ENCODE measurements at places on chromosomes 11 and 22.
A peak's percentile ranks its signal among the peaks of the same experiment; 100 is the strongest.

GRCh38 chr11:13705710-13706109 is 37.2 kb downstream of the FAR1 start:
- DNase-seq = no peak

- no peak for DNase-seq
Observed at GRCh38 chr11:131770801-131771200, 400.4 kb downstream of the NTM start.

DNA sequence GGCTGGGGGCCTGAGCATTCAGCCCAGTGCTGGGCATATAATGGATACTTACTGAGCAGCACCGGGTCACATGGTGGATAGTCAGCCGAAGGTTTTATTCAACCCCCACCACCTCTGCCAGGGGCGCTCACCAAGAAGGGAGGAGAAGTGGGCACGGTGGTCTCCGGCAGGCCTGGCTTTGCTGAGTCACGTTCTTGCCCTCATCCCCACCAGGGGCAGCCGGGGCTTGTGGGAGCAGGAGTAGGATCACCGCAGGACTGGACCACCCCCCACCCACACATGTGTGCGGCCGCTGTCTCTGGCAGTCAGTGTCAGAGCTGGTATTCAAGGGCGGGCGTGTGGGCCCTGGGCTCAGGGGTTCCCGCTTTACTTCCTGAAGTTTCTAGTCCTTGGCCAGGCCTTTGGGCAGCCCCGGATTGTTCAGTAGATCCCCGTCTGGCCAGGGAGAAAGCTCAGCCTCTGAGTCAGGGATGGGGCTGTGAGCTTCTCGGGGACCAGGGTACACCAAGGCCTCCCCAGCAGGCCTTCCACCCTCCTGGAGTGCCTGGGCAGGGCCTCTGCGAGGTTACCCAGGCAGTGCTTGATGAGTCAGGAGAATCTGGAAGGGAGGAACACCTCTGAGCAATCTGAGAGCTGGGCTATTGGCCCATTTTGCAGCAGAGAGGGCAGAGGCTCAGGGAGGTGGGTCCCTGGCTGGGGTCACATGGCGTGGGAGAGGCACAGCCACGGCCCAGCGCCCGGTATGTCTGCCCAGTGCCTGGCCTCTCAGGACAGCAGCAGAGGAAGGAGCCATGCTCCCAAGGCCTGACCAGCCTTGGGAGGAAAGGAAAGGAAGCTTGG is 60.6 kb downstream of the RTL6 start:
- DNase-seq = peak; percentile 58

GRCh38 chr22:36701965-36702621 is 1.5 kb downstream of the CACNG2 start:
- DNase-seq = no peak

GRCh38 chr11:30533445-30533947 is 52.7 kb downstream of the MPPED2 start:
- no peak for DNase-seq

DNA sequence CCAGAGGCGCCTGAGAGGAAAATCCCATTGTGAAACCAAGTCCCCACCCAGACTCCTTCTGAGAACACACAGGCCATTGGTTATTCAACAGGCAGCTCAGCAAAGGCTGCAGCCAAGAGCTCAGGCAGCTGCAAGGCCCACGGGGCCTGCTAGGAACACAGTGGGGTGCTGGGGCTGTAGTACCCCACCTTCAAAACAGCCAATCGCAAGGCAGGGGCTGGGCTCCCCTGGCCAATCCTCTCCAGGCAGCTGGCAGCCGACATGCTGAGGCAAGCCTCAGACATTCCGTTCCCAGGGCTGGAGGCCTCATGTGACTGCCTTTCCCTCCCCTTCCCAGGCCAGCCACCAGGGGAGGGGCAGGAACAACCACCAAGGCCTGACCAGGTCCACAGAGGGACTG is 6.6 kb downstream of the PRODH start:
- no peak for DNase-seq

DNA sequence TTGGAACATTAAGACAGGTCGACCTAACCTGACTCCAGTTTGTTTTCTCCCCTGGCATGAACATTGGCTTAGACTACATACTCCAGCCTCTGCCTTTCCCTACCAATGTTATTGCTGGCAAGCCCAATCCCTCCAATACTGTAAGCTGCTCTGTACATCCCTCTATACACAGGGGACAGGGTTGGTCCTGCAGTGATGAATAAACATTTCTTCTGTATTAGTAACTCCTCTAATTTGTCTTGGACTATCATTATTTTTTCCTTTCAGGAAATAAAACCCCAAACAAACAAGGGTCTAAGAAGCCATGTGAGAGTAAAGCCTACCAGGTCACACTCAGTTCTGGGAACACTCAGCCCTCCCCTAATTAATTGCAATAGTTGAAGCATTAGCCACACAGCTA is 35.1 kb upstream of the FJX1 start:
- DNase-seq = no peak

DNA sequence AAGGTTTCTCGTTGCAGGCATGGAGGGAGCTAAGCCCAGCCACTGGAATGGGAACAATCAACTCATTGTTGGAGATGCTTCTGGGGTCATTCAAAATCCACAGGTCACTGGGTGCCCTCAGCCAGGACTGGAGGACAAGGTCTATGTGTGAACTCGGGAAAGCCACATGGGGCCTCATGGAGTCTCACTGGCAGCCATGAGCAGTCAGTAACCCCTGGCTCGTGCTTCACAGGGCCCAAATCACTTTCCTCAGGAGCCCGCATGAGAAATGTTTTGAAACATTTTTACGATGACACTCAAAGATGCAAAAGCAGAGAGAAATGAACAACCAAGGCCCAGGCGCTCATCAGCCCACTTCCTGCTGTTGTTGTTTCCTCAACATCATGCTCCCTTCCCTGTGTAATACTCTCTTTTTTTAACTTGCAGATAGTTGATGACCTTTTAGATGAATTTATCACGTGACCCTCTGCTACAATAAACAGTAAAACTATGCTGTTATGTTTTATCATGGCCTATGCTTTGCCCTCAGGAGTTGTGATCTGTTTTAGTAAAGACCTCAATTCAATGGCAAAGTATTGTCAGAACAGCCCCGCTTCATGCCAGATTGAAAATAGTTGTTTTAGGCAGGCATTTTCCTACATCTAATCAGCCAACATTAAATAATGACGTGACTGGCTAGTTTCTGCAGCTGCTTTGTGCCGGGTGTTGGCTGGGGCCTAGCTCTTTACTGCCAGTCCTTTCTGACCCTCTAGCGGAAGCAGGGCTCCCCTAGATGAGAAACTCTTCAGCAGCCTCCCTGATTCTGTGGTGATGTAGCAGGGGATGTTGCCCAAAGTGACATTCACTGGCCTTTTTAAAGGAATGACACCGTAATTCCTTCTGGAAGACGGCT is 39.7 kb downstream of the ADAMTS15 start:
- no peak for DNase-seq

DNA sequence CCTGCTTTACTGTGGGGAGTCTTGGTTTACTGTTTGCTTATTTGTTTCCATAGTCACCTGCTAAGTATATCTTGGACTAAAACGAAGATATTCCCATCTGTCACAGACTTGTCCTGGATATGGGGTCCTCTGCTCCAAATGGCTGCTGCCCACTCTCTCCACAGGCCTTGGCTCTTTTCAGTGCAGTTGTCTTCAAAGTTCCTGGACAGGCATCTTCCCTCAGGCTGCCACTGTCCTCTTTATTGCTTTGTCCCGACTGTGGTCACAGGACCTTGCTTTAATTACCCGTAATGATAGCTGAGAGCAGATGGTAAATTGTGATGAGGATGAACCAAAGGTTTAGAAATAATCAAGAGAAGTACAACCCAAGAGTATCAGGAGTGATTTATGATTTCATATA is 713.9 kb upstream of the CCDC179 start:
- DNase-seq = no peak

- no peak for DNase-seq
Observed at GRCh38 chr11:108944471-108945178, 279.8 kb downstream of the DDX10 start.

DNA sequence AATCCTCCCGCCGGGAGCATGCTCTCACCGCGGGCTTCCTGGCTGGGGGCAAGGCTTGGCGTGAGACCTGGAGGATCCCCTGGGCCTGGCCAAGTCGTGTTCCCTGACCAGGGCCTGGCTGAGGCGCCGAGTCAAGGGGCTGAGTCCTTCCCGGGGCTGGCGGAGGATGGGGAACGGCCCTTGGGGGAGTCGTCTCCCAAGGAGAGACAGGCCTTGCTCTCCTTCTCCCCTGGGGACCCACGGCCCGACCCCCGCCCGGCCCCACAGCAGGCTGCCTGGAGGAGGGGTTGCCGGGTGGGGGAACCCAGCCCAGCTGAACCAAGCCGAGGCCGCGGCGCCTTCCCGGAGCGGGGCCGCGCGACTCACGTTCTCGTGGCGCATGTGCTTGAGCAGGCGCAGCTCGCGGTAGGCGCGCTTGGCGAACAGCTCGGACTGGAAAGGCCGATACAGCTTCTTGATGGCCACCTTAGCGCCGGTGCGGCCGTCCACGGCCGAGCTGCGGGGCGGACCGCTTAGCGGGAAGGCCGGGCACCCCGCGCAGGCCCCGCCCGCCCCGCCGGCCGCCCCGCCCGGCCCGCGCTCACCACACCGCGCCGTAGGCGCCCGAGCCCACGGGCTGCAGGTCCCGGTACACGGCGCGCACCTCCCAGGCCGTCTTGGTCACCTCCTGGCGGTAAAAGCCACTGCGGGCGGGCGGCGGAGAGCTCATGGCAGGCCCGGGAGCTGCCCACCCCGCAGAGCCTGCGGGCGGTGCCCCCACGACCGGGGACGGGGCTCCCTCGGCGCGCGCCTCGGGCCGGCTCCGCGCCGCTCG is 475 bp downstream of the MAPK12 start:
- no peak for DNase-seq

- DNase-seq = peak; percentile 86
Observed at GRCh38 chr11:64661146-64661545, 61.9 kb downstream of the NRXN2 start.

GRCh38 chr11:37107831-37108230 is 509.8 kb upstream of the RAG2 start:
- DNase-seq = no peak

DNA sequence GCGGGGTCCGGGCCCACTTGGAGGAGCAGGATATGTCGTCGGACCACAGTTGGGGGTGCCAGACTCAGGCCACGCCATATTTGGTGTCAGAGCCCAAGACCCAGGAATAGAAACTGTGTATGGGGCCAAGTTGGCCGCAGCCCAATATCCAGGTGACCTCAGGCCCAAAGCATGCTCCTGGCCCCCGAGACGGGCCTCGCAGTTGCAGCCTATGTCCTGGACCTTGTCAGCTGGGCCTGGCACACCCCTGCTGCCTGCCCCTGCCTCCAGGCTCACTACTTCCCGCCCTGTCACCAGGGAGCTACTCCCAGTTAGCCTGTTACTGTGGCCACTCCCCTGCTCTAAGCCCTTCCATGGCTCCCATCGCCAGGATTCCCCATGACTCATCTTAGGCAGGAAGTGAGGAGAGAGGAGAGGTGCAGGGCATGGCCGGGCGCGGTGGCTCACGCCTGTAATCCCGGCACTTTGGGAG is 23.1 kb downstream of the A4GALT start:
- peak; percentile 97 for DNase-seq

GRCh38 chr11:45885921-45886721 is 670 bp downstream of the MAPK8IP1 start:
- DNase-seq = no peak

DNA sequence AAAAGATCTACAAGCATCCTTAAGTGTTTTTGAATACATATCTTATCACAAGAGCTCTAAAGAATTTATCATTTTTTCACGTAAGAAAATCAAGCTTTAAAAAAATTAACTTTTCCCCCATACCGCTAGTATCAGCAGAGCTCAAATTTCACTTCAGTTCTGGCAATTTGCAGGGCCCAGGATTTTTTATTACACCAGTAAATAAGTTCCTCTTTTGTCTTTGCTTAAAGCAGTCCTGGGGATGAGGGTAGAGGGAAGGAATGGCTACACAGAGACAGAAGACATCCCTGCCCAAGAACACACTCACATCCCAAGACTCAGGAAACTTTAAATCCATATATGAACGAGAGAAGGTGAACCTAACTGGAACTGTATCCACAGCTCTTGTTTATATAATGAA is 22.6 kb upstream of the SORL1 start:
- no peak for DNase-seq

GRCh38 chr22:44488354-44488753 is 9.7 kb downstream of the RTL6 start:
- DNase-seq = no peak

GRCh38 chr11:57499983-57500461 is 15.5 kb downstream of the SLC43A1 start:
- no peak for DNase-seq

GRCh38 chr22:40950962-40951794 is at the start of gene RBX1:
Gene RBX1, plus strand, starts transcription at chr22:40951378. Its CDS starts 21 bp downstream, at chr22:40951399.
- peak; percentile 99 for DNase-seq

DNA sequence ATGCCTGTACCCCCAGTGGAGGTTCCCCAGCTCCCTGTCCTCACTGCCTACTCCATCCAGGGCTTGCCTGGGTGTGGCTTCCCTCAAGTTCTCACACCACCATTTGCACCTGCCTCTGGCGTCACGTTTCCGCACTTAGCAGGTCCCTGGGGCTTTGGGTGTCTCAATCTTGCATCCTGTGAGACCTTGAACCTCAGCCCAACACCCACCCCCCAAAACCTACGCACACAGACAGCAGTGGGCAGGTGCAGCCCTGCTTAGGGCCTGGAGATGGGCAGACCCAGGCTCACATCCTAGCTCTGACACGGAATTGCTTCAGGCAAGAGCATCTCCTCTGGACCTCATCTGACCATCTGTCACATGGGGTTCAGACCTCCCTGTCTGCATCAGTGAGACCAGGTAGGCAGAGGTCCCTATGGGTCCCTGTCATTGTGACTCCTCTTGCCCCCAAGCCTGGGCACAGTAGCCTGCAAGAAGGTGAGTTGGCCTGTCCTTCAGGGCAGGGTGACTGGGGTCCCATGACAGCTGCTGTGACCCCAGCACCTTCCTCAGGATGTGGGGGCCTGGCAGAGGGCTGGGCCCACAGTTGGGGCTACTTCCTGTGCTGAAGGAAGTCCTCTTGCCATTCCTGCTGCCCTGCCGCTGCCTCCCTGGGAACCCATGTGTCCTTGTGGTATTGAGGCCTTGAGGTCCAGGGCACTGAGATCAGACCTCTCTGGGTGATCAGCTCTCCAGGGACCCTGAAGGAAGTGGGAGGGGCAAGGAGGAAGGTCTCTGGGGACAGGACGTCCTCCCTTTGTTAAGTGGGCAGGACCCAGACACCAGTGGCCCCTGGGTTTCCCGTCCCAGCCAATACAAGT is 2.0 kb downstream of the SIPA1 start:
- DNase-seq = no peak

- DNase-seq = no peak
Observed at GRCh38 chr11:111846636-111847035, 24.7 kb downstream of the ALG9 start.

- no peak for DNase-seq
Observed at GRCh38 chr11:1070594-1071462, 3.8 kb upstream of the MUC2 start.

GRCh38 chr11:44748606-44749005 is 21.8 kb downstream of the TSPAN18 start:
- DNase-seq = peak; percentile 31

- no peak for DNase-seq
Observed at GRCh38 chr22:26656891-26657851, at the start of gene MIAT. Gene MIAT, plus strand, starts transcription at chr22:26657588.
